ENCODE measurements at places on chromosomes 3 and 15. TPM values are rescaled to one million over a fixed set of nuclear protein-coding genes. Genes with fewer than 3 reads are reported as not detected.
A peak's percentile ranks its signal among the peaks of the same experiment; 100 is the strongest.

DNA sequence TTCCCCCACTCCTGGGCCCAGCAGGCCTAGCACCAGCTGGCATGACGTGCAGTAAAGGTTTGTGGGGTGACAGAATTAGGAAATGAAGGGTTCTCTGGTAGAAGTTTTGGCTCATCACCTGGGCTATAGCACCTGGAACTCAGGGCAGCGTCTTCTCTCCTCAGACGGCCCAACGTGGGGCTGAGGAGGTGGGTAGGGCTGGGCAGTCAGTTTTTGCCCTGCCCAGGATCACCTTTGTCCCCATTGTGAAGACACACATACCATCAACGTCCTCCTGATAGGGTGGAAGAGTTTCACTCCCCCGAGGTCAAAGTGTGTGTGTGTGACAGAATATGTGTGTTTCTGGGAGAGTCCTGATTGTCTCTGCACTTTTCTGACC is 12.1 kb downstream of the KBTBD13 start:
- H3K27ac ChIP-seq, result peak overlapping the region; percentile 63
- H3K4me3 ChIP-seq, result no peak overlapping the region
- H3K27me3 ChIP-seq, result no peaks in the 10 kb centered on the region
- peaks cover 2% of the 10 kb centered on the region for H3K4me1 ChIP-seq
- no peak for DNase-seq

KIF23 gene
- total RNA-seq, result 3.3 TPM

GRCh38 chr3:187799942-187800641 is 54.8 kb upstream of the BCL6 start:
- no peak overlapping the region for H3K27ac ChIP-seq
- no peaks in the 10 kb centered on the region for H3K27me3 ChIP-seq
- H3K4me1 ChIP-seq, result no peaks in the 10 kb centered on the region
- no peak overlapping the region for H3K4me3 ChIP-seq
- no peaks in the 10 kb centered on the region for H3K36me3 ChIP-seq
- no peak for DNase-seq

DNA sequence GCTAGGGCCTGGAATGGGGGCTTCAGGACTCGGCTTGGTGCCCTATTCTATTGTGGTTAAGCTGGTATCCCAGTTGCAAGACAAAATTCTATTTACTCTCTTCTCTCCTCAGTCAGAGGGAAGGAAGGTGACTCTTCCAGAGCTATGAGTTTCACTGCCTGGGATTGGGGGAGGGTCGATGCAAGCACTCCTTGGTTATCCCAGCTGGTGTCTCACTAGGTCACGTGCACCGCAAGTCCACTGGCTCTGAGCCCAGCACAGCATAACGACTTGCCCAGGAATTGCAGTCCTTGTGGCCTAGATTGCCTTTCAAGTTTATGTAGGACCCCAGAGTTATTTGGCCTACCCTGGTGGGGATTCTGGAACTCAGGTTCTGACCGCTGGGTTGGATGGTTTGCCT is 958.8 kb downstream of the IGSF11 start:
- no peak for DNase-seq
- no peak overlapping the region for H3K27ac ChIP-seq
- H3K27me3 ChIP-seq, result no peaks in the 10 kb centered on the region
- H3K4me3 ChIP-seq, result no peak overlapping the region
- H3K4me1 ChIP-seq, result no peaks in the 10 kb centered on the region

- no peaks in the 10 kb centered on the region for H3K36me3 ChIP-seq
- no peak for DNase-seq
- H3K27me3 ChIP-seq, result no peaks in the 10 kb centered on the region
- no peaks in the 10 kb centered on the region for H3K4me1 ChIP-seq
- no peak overlapping the region for H3K27ac ChIP-seq
Measured at GRCh38 chr3:18011387-18011786, 269.0 kb upstream of the TBC1D5 start.

STXBP5L gene
- total RNA-seq, result 0.16 TPM

DNA sequence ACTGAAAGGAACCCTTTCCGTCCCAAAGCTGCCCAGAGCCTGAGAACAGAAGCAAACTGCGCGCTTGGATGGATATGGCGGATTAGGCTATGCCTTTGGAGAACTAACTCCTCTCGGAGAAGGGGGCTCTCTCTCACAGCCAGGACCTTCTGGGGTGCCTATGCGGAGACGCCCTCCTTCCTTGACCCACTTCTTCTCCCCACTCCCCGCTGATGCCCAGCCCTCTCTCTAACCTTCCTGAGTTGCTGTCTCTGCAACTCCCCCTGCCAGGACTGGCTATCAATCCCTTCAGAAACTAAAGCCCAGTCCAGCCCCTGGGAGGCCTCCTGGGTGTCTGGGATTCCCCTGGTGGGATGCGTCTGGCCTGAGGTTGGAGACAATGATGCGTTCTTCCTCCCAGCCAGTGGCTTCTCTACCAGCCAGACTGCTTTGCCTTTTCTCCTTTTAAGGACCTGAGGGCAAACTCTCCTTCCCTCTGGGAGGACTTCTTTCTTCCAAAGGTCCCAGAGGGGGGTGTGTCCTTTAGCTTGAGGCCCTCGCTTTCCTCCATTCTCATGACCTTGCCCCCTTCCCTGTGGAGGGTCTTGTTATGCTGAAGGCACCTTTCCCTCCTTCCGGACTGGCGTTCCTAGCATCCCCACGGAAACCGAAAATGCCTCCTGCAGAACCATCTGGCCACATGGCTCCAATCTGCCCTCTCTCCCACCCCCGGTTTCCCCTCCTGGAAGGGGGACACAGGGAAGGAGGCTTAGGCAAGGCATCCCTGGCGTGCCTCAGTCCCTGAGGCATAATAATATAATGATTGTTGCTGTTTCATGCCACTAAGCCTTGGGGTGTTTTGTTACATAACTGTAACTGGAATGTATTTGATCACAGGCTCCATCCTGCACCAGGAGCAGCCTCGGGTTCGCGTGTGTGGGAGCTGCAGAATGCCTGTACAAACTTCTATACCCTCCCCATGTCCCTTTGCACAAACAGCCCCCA is 63.4 kb upstream of the C15orf39 start:
- H3K4me1 ChIP-seq, result no peaks in the 10 kb centered on the region
- peak; percentile 43 for DNase-seq
- H3K27me3 ChIP-seq, result no peaks in the 10 kb centered on the region
- H3K27ac ChIP-seq, result no peak overlapping the region
- no peaks in the 10 kb centered on the region for H3K36me3 ChIP-seq
- H3K4me3 ChIP-seq, result no peak overlapping the region

DNA sequence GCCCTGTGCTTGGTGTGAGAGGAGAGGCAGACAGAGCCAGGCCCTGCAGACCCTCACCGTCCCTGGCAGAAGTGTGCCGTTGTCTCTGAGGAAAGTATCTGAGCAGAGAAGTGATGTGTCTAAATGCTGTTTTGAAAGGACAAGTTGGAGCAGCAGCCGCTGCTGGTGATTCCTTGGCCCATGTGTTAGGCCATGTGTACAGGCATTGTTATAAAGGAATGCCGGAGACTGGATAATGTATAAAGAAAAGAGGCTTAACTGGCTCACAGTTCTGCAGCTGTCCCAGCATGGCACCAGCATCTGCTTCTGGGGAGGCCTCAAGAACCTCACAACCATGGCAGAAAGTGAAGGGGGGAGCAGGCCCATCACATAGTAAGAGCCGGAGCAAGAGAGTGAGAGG is 334.6 kb upstream of the ATP10A start:
- H3K36me3 ChIP-seq, result no peaks in the 10 kb centered on the region
- H3K4me3 ChIP-seq, result no peak overlapping the region
- H3K27me3 ChIP-seq, result no peaks in the 10 kb centered on the region

- no peaks in the 10 kb centered on the region for H3K36me3 ChIP-seq
- H3K4me3 ChIP-seq, result no peak overlapping the region
- H3K27me3 ChIP-seq, result no peaks in the 10 kb centered on the region
- DNase-seq, result no peak
- H3K4me1 ChIP-seq, result no peaks in the 10 kb centered on the region
- H3K27ac ChIP-seq, result no peak overlapping the region
Measured at GRCh38 chr3:8681349-8681748, 36.8 kb upstream of the SSUH2 start.

CGNL1 gene
- total RNA-seq, result 46.3 TPM

DNA sequence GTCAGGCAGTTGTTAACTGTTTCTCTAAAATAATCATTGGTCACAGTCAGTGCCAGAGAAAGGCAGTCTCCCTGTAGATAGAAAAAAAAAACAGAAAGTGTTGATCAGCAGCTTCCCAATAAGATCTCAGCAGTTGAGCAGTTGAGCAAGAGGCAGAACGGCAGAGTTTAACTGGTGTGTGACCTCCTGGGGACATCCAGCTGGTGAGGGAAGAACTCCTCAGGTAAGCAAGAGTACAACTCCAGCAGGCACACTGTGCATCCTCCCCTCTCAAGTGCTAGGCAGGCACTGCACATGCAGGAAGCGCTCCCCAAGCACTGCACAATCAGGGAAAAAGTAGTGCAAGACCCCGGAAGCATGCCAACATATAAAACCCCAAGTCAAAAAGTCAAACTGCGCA is 1287.2 kb downstream of the NSUN3 start:
- no peaks in the 10 kb centered on the region for H3K36me3 ChIP-seq
- no peak for DNase-seq
- H3K4me1 ChIP-seq, result no peaks in the 10 kb centered on the region
- no peak overlapping the region for H3K27ac ChIP-seq

SPSB4 gene
- 1.0 TPM for total RNA-seq

GRCh38 chr3:64685800-64686445 is 1.9 kb downstream of the ADAMTS9 start:
- peak; percentile 96 for DNase-seq
- H3K27me3 ChIP-seq, result no peaks in the 10 kb centered on the region
- H3K27ac ChIP-seq, result peak overlapping the region; percentile 97
- H3K4me3 ChIP-seq, result peak overlapping the region; percentile 88

DNA sequence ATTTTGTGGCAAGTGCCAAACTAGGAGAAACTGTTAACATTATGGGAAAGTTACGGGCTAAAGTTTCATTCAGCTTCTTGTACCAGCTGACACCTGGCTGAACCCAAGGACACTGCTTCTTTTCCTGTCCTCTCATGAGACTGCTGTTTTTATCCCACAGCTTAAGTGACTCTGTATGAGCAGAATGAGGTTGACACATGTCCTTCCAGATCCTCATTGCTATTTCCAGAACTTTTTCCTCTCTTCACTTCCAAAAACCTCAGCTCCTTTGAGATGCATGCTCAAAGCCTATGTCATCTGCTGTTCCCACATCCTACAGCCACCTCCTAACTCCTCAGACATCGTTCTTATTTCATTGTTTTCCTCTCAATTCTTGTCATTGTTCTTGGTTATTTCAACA is 183.6 kb downstream of the DCLK3 start:
- no peaks in the 10 kb centered on the region for H3K36me3 ChIP-seq
- no peaks in the 10 kb centered on the region for H3K4me1 ChIP-seq
- H3K27ac ChIP-seq, result no peak overlapping the region
- H3K27me3 ChIP-seq, result no peaks in the 10 kb centered on the region
- DNase-seq, result no peak

DNA sequence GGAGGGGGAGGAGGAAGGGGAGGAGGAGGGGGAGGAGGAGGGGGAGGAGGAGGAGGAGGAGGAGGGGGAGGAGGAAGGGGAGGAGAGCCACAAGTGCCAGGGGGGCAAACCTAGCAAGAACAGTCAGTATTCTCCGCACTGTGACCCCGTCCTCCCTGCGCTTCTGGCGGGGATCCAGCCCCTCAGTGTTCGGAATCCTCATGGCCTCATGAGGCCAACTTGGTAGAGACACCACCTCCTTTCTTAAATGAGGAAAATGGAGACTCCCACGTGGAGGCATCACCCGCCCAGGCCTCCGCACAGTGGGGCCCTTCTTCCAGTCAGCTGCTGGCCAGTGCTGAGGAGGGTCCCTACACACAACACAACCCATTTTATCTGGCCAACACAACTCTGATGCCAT is 163.4 kb downstream of the XXYLT1 start:
- no peaks in the 10 kb centered on the region for H3K27me3 ChIP-seq
- no peaks in the 10 kb centered on the region for H3K4me1 ChIP-seq
- DNase-seq, result no peak
- H3K36me3 ChIP-seq, result no peaks in the 10 kb centered on the region
- H3K4me3 ChIP-seq, result no peak overlapping the region

Data from aorta (tissue), 5 donors.